ENCODE measurements at places on chromosomes 7 and 10.

DNA sequence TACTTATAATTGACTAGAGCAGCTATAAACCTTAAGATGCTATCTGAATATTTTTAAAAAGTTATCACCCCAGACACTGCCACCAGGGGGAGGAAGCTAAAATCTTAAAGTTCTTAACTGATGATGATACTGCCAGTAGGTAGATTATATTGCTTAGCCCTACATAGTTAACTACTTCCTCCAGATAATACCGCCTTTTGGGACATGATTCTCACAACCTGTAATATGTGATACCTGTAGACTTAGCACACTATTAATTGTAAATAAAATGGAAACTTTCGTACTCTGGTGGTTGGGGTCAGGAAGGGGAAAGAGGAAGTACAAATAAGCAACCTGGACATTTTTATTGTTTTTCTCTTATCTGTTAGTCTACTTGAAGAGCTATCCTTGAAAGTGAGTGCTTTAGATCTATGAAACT is 268.9 kb downstream of the ADK start:
- DNase-seq: no peak

DNA sequence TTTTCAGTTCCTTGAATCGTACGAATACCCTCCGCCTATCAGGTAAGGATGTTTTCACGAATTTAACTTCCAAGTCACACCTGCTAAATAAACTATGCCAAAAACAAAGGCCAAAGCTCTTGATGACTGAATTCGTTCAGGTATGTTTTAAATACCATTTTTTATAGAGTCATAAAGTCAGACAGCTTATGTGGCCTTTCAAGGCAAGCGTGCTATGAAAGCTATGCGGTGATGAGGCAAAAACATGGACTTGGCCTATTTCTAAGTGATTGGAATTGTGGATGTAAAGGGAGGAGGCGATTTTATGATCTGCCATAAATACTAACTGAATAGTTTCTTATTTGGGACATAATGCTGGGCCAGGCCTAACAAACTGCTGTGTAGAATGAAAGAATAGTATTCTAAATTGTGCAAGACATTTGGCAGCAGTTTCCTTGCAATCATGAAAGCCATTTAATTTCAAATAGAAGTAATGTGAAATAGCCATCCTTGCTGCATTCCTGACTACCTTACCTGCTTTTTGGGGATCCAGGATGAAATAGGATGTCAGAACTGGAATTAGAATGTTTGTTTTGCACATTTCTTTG is 14.0 kb downstream of the SLC39A12 start:
- no peak for DNase-seq

- DNase-seq: no peak
Observed at GRCh38 chr10:48951707-48952106, 12.1 kb upstream of the LRRC18 start.

- no peak for DNase-seq
Observed at GRCh38 chr7:28516390-28517172, 104.3 kb downstream of the CREB5 start.

GRCh38 chr7:29962035-29962434 is 27.6 kb downstream of the SCRN1 start:
- DNase-seq: no peak

DNA sequence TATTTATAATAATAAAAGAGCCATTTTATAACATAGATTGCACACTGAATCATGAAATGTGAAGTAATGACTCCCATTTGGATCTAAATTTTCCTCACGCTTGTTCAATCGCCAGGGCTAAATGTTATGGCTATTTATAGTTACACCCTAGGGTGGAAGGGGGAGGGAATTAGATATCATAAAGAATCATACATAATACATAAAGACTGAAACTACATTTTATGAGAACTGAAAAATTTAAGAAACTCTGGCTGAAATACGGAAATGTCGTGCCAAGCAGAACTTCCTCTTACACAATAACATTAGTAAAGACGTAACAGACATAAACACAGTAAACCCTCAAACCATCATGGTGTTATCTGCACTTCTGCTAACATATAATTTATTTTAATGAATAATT is 327.5 kb upstream of the PHF14 start:
- DNase-seq: no peak

GRCh38 chr10:6811153-6811552 is 231.1 kb upstream of the PRKCQ start:
- no peak for DNase-seq

DNA sequence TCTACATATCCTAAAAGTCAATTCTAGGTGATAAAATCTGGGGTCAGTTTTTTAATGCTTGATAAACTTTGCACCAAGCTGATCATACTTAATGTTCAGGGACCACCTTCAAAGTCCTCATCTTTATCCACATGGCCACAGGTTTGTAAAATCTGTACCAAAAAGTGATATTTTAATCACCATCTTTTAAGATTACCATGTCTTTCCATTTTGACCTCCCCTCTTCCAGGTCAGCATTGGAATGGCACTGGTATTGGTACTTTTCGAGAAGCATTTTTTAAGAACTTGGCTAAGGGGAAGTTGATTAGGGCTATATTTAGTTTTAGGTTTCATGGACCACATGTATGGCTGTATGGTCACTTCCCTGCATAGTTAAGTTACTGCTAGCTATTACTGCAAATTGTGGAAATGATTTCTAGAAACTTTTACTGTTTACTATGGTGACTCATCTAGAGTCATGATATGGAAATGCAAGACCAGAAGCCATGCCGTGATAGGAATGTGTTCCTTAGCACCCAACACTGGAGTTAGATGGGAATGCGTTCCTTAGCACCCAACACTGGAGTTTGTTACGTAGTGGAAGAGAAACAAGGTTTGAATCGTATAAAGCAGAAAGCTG is 50.8 kb upstream of the ABLIM1 start:
- peak; percentile 57 for DNase-seq

GRCh38 chr7:110929480-110930249 is 161.3 kb upstream of the LRRN3 start:
- DNase-seq: no peak

GRCh38 chr7:104431930-104432329 is 103.5 kb downstream of the LHFPL3 start:
- DNase-seq: no peak

GRCh38 chr7:120675076-120675475 is 182.9 kb downstream of the TSPAN12 start:
- no peak for DNase-seq

DNA sequence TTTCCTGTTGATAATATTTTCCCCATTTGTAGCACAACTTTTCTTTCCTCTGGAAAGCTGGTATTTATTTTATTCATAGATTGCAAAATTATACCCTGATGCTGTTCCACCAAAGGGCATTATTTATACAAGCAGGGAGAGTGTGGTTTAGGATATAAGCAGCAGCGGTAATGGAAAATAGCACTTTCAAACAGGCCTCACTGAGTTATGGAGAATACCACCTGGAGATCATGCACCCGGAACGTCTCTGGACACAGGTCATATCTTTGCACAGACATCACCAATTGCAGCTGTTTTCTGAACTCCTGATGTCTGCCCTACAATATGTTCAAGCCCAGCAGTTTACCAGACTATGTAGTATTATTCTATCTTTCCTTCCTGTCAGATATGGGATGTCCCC is 2.0 kb upstream of the CALD1 start:
- DNase-seq: no peak

DNA sequence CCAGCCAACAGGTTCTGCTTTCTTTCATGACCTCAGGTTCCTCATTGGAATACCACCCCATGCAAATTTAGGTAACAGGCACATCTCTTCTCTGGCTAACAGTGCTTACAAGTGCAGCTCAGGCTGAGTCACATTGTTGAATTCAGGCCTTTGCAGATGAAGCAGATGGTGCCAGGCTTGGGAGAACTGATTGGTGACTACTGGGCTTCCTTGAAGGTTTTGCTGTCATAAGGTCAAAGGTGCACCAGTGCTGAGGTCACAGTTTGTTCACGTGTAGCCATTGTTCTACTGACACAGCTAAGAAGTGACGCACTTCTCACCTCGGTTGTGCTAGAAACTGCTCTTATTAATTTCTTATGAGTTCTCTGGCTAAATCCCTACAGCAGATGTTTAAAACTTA is 128.6 kb upstream of the BMPER start:
- DNase-seq: no peak

DNA sequence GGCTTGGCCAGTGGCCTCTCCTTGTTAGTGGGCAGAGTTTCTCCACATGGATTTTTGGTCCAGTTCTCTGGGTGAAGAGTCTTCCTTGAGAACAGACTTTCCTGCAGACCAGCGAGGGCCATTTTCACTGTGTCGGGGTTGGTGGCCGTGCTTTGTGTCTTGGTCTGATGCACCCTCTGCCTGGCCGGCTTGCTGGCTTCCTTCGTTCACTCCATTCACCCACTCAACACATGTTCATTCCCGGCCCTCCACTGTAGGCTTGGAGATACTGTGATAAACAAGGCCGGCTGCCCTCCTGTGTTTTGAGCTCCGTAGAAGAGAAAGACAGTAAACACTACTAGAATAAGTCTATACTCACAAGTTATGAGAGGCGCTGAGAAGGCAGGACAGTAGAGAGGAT is 76.8 kb upstream of the BTBD16 start:
- DNase-seq: no peak

DNA sequence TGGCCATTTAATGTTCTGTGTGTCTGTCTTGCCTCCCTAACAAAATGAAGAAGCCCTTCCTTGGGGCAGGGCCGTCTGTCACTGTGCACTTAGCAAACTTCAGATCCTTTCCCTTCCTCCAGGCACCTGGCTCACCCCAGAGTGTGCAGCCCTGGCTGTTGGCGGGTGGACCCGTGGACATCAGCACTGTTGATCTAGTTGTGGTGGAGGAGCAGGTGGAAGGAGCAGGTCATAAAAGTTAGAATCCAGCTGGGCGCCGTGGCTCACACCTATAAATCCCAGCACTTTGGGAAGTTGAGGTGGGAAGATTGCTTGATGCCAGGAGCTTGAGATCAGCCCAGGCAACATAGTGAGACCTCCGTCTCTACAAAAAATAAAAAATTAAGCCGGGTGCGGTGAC is 12.7 kb downstream of the RAB19 start:
- no peak for DNase-seq

GRCh38 chr10:30456266-30456665 is 22.3 kb downstream of the MAP3K8 start:
- DNase-seq: no peak

GRCh38 chr10:105148921-105149320 is 507.8 kb downstream of the SORCS3 start:
- no peak for DNase-seq

GRCh38 chr10:125768219-125768855 is 7.3 kb downstream of the MMP21 start:
- DNase-seq: no peak

- no peak for DNase-seq
Observed at GRCh38 chr10:118028619-118029018, 18.1 kb downstream of the RAB11FIP2 start.

GRCh38 chr7:1781369-1781768 is 111.3 kb downstream of the ELFN1 start:
- DNase-seq: no peak

DNA sequence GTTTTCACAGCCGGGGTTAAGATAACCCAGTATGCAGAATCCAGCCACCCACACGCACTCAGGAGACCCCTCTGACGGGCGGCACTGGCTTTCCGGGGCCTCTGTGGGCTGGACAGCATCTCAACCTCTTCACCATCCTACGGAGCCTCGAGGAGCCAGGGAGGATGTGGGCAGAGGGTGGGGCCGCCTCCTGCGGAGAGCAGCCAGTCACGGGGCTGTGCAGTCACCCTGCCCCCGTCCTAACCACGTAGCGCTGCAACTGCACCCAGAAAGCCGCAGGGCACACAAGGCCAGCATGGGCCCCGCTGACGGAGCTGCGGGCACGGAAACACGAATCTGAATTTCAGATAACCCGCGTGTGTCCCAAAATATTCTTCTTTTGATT is 270.3 kb downstream of the ELFN1 start:
- DNase-seq: no peak

GRCh38 chr10:121302541-121303180 is 295.6 kb downstream of the FGFR2 start:
- DNase-seq: no peak

DNA sequence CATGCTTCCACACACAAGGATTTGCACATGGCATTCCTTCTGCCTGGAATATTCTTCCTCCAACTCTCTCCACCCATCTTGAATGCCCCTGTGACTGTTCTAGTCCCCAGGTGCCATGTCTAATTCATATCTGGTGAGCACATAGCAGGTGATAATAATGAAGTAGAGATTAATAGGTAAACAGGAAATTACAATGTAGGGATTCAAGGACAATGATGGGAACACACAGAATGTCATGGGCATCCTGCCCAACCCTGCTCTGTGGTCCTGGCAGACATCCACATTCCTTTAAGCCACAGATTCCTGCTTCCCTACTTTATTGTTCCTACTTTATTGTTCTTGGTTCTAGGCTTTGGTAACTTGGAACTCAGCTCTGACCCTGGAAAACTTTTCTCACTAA is 115.8 kb downstream of the THSD7A start:
- peak; percentile 12 for DNase-seq

DNA sequence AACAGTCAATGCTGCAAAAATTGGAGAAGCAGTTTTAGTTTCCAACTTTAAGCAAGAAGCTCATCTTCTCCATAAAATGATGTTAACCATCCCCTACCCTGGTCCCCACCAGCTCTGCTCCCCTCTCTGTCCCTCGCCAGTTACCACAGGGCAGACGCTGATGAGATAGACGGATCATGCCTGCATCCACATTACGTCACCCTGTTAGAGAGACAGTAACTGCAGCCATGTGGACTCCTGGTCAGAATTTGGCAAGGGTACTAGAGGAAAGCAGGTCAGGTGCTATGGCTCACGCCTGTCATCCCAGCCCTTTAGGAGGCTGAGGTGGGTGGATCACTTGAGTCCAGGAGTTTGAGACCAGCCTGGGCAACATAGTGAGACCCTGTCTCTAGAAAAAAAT is 81.9 kb upstream of the FZD8 start:
- no peak for DNase-seq

DNA sequence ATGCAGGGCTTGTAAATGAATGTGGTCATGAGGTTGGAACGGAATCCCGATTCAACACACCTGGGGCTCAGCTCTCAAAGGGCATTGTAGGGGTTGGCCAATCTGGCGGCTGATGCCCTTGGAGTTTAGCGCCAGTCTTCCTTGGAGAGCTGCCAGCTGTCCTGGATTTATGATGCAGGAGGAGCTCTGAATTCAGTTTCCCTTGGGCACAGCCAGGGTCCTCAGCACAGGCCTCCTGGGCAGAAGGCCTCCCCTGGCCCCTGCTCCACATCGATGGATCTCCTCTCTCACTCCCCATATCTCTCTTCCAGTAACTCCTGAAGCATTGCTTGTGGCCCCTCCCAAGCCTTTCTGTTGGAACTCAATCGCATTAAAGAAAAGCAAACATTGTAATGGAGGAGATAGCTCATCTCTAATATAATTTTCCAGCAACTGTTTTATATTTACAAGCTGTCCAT is 985 bp upstream of the CYTH3 start:
- no peak for DNase-seq

DNA sequence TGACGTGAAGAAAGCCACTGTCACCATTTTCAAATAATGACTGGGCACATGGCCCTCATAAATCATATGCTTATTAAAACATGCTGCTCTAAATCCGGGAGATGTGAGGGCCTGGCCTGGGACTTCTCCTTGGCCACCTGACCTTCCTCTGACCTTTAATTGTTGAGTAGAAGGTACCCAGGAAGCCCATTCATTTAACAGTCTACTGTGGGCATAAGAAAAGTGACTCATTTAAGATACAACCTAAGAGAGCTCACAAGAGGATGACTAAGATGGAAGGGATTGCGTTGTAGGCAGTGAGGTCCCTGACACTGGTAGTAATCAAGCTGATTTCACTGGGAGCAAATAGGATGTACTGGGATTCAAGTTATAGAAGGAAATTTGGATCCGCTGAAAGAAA is 203.4 kb upstream of the GPR26 start:
- DNase-seq: no peak
